ENCODE measurements at places on chromosomes 7 and 10. TPM values are rescaled to one million over a fixed set of nuclear protein-coding genes. Genes with fewer than 3 reads are reported as not detected.

Gene SLC29A4
- total RNA-seq: 15.7 TPM

Gene ASB15
- not detected for total RNA-seq

Gene CCDC172
- 1.0 TPM for total RNA-seq

Gene GDF2
- not detected for total RNA-seq

Gene SPDYE11
- total RNA-seq: not detected

Gene SEC61G
- 233 TPM for total RNA-seq

Gene PAPSS2
- 25.8 TPM for total RNA-seq

DNA sequence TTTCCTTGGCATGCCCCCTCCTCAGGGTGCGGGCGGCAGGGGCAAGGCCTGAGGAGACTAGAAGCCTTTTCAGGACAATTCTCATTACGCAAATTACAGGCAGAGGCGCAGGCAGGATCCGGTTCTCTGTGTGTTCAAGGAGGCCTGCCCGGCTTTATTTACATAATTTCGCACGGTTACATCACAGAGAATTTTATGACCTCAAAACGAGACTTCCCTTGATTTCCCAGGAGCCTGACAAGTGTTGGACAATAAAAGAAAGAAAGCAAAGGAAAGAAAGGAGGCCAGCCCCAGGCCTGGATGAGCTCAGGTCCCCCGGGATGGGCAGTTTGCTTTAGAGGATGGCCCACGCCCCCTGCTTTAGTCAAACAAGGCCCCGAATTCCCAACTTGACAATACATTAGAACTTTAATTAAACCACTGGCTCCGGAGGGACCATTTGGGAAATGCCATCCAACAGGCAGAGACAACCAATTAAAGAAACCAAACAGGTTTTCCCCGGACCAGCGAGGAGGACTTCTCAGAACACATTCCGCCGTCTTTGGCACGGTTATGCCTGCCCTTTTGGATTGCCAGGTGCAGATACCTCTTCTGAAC is 2.9 kb downstream of the MNX1 start:
- peak; percentile 50 for DNase-seq

GRCh38 chr10:88115407-88115806 is 252.0 kb downstream of the PTEN start:
- no peak for DNase-seq

DNA sequence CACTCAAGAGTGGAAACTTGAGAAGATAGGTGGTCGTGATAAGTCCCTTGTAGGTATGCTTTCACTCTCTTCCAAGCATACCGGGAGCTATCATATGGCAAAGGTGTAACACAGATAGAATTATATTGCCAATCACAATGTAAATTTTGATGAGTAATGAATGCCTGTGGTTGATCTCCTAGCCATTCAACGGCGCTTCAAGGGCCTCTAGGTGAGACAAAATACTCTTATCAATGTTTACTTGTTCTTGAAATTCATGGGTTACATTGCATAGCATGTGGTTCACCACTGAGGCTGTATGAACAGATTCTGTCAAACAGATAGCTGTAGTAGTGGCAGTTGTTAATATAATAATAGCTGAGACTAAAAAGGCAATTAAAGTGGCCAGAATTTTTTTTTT is 82.4 kb downstream of the THSD7A start:
- no peak for DNase-seq

DNA sequence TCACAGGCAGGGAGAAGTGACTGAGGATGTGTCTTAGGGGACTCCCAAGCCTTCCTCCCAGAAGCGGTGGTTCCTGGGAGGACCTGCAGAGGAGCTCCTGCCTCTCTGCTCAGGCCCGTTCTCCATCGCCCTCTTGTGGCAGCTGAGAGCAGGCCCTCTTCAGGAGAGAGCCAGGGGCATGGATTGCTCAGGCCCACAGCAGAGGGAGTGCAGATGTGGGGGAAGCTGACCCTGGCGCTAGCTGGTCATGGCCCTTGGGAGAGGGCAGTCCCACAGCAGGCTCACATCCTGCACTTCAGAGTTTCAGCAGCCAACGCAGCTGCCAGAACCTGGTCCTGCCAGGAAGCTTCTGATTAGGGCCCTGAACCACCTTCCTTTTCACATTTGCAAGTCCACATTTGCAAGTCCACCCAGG is 94.8 kb upstream of the TARP start:
- peak; percentile 69 for DNase-seq

- DNase-seq: peak; percentile 58
These were observed 10.2 kb downstream of the GIGYF1 start for GRCh38 chr7:100683659-100684533.

DNA sequence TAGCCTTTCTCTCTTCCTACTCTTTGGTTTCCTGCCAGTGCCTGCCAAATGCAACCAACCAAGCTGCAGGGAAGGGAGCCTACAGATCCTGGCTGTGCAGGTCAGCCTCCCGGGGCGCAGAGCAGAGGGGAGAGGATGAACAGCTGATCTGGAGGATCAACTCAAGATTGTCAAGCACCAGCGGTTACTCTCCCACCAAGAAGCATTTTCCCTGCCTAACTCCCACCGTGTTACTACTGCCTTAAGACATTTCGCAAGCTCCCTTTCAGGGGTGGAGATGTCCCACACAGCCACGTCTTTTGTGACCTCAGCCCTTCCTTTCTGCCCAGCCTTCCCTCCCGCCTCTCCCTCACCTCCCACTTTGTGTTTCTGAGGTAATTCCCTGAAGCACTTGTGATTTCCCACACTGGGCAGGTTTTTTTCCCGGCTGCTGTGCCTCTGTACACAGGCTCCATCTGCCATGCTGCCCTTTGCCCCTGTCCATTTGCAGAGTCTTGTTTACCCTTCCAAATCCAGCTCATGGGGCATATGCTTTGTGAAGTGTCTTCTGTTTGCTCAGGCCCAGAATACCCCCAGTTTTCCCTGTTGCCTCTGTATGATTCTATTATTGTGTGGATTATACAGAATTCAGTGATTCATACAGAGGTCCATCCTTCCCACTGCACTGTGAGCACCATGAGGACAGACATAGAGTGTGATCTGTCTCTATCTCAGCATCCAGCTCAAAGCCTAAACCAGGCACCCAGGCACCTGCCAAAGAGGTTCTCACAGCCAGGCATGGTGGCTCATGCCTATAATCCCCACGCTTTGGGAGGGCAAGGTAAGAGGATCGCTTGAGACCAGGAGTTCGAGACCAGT is 40.9 kb upstream of the PAPSS2 start:
- no peak for DNase-seq

GRCh38 chr7:116451957-116452729 is 47.4 kb upstream of the CAV2 start:
- peak; percentile 17 for DNase-seq

Measured in H7 (cell line).